AG10803 (cell line): ENCODE measurements at places on chromosomes 1 and 21.

GRCh38 chr1:32398401-32398800, 4.2 kb upstream of the BSDC1 start:
- no peak for DNase-seq

- DNase-seq = no peak
Observed at GRCh38 chr1:184597650-184598357, 156.9 kb downstream of the EDEM3 start.

- DNase-seq = no peak
Observed at GRCh38 chr21:33817138-33817537, 98.5 kb downstream of the ATP5PO start.

DNA sequence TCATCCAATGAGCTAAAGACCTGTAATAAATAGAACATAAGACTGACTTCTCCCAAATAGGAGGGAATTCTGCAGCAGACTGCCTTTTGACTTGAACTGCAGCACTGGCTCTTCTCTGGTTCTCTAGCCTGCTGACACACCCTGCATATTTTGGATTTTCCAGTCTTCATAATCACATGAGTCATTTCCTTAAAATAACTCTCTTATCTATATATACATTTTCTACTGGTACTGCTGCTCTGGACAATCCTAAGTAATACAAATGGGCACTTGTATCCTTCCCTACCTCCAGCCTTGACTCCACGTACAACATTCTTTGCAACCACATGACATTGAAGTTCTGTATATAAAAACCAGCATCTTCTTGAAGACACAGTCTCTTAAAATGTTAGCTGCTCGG, 429.4 kb upstream of the TMPRSS15 start:
- no peak for DNase-seq

- DNase-seq = no peak
Observed at GRCh38 chr21:28602546-28602945, 390.1 kb downstream of the LTN1 start.
